ENCODE measurements at places on chromosomes 4 and X.

DNA sequence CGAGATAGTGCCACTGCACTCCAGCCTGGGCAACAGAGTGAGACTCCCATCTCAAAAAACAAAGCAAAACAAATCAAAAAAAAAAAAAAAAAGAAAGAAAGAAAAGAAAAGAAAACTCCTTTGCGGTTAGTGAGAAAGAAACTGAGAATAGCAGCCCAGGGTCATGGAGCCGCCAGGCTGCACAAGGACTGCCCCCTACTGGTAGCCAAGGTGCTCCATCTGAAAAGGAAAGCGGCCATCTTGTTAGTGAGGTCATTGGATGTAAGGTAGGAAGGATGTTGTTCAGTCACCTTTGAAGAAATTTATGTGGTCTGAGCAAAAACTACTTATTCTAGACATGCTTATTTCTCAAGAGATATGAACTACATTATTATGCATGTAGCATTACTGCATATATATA is 660.6 kb upstream of the TENM3 start:
- no peak for DNase-seq

DNA sequence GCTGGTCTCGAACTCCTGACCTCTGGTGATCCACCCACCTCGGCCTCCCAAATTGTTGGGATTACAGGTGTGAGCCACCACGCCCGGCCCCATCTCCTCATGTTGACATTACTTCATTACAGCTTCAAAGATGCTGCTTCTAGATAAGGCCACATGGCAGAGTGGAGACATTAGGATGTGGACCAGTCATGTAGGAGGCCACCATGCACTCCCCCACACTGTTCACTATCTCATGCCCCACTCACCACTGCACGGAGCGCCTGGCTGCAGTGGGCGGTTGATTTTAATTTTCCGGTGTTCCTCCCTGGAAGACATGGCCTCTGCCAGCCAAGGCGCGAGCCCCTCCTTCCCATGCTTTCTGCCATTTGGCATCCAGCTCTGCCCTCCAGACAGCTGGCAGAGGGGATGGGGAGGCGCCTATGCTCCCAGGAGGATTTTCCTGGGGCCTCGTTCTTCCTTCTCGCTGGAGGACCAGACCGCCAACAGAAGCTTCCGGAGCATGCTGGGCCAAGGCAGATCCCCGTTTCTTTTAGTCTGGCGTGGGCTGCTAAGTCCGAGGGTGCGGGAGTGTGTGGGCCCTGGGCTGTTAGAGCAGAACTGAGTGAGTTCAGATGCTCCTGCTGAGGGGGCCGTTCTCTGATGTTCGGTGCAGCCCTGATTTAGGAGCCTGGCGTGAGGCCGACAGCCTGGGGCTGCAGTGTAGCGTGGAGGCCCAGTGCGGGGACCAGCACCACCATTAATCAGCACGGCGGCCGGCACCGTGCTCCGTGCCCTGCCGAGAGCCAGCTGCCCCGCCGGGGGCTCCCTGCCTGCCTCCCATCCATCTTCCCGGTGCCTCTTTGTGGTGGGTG is 93.1 kb downstream of the SORCS2 start:
- DNase-seq: no peak

- no peak for DNase-seq
Measured at GRCh38 chrX:50198348-50198747, 2.5 kb downstream of the AKAP4 start.

DNA sequence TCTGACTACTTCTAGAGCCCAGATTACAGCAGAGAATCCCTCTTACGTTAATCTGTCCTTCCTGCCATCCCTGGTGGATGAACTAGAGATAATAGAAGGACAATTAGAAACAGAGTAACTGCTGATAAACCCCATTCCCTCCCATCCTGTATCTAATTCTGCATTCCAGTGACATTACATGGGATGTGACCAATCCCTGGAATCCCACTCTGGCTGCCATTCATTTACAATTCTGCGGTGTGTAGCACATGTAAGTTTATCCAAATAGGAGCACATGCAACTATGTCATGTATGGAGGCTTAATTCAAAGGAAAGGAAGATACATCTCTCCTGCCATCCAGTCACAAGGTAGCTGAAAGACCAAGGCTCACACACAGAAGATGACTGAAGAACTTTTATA is 339.5 kb downstream of the GPAT3 start:
- DNase-seq: no peak

Data from stimulated activated CD8-positive, alpha-beta memory T cell treated with anti-CD3 and anti-CD28 coated beads, Interleukin-4, amount 100 ng/mL, for 48 hours (primary cell).